ENCODE measurements at places on chromosomes 16 and 17.
A peak's percentile ranks its signal among the peaks of the same experiment; 100 is the strongest.

GRCh38 chr17:71978435-71978834 is 142.4 kb upstream of the SOX9 start:
- no peak for DNase-seq

- DNase-seq = peak; percentile 66
Measured at GRCh38 chr17:15469260-15469659, 1.8 kb upstream of the CDRT4 start.

DNA sequence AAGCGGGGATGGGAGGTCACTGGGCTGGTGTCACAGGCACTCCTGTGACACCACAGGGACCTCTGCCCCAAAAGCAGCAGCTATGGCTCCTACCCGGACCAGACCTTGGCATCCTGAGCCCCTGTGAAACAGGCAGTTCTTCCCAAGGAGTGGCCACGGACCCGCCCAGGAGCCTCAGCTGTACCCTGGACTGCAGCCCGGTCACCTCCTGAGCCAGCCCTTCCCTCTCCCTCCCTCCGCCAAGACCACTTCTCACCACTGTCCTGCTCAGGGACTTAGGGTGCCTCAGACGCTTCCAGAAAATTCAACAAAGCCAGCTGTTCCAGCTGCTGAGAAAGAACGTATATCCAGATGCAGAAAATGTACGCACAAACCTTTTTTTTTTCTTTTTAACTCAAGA is 13.9 kb upstream of the NCBP3 start:
- no peak for DNase-seq

DNA sequence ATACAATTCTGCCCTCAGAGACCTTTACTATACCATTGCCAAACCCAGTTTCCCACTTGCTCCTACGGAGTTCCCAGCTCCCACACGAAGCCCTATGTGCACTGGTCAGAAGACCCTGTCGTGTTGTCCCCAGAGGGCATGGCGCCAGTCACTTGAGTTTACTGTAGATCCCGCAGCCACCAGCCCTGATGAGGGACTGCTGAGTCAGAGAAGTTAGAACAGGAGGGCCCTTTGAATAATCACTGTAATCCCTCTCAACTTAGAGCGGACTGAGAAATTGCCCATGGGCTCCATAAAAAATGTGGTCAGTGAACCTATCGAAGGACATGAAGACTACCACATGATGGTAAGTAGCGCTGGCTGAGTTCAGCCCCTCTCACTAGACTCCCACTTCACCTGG is 9.2 kb downstream of the UBFD1 start:
- no peak for DNase-seq

DNA sequence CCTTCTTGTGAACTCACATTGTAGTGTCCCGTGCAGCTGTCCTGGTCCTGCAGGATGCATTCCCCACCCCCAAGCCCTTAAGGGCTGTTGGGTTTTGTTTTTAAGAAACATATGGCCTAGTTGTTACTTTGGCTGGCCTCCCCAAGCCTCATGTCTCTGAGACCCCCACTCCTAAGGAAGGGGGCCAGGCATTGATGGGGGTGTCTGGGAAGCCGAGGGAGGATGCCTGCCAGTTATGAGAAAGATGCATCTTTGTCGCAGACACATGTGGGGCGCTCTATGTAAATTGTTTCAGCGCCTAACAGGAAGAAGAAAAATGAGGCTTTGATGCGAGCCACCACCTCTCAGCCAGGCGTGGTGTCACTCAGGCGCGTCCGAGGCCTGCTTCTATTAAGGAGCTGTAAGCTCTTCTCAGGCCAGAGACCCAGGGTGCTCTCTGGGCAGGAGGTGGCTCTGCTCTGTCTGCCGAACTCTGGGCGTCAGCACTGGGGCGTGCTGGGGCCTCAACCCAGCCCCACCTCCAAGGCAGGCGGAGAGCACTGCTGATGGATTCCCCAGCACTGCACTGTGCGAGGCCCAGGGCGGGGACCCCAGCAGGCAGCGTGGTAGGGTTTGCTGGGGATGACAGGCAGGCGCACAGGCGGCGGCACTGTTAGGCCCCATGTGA is 70.6 kb downstream of the SREBF1 start:
- no peak for DNase-seq

GRCh38 chr17:46929413-46929812 is 6.5 kb downstream of the GOSR2 start:
- peak; percentile 56 for DNase-seq

DNA sequence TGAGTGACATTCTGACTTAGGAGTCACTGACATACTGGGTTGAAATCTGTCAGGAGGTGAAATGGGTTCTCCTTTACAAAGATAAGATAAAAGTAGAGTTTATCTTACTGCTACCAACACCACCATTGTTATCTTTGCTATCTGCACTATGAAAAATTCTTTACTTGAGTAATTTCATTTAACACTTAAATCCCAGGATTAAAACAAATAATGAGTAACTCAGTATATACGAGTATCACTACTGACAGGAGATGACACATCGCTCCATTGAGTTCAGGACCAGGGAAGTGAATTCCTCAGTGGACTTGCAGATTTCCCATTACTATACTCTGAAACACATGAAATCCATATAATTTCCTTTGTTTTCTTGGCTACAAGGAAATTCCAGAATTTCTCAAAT is 242.1 kb upstream of the NLRP1 start:
- peak; percentile 25 for DNase-seq

GRCh38 chr17:82832411-82832810 is 7.4 kb downstream of the ZNF750 start:
- DNase-seq = no peak

GRCh38 chr17:17351901-17352781 is 49.0 kb downstream of the NT5M start:
- DNase-seq = no peak

GRCh38 chr17:70374496-70374895 is 205.2 kb downstream of the KCNJ2 start:
- DNase-seq = no peak

DNA sequence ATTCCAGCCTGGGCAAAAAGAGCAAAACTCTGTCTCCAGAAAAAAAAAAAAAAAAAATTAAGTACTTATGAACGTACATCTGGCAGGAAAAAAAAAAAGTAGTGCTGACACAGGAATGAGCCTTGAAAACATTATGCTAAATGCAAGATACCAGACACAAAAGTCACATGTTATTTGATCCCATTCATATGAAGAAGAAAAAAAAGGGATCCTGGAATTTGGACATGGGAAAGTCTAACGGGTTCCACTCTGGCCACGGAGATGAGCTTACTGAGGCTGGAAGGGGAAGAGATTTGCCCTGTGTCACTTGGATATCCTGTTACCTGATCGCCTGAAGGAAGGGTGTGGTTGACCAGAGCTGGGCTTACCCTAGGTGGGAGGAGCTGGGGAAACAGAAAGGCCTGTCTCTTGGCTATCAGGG is 251.9 kb downstream of the PARN start:
- peak; percentile 90 for DNase-seq

- no peak for DNase-seq
Measured at GRCh38 chr16:67075331-67075730, 34.4 kb upstream of the PHAF1 start.

DNA sequence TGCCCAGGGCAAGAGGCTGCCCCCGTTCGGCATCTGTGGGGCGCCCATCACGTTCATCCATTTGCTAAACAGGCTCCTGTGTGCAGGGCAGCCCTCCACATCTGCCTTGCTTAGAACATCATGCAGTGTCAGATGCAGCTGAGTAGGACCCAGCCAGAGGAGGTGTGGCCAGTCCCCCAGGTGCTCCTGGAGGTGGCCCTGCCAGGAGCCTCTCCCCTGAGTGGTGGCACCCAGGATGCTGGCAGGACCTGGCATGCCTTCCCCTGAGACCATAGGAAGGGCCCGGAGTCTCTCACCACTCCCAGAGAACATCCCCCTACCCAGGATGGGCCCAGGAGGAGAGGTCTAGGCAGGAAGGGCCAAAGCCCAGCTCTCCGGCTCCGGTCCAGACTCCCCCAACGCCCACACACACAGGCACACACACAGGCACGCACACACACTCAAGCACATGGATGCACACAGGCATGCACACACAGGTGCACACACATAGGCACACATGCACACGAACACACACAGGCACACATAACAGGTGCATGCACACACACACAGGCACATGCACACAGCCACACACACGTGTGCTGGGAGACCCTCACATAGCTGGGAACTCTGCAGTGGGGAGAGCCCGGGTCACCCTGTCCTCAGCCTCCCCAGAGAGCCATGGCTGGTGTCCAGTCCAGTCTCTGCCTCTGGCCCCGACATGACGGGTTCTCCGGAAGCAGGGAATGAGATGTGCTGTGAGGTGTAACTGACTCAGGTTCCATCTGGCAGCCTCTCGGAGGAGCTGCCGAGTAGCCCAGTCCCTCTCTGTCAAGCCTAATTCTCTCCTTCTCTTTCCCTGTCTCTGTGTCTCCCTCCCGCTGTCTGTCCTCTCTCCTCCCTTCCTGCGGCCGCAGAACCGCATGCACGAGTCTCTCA is 74.6 kb downstream of the AMFR start:
- no peak for DNase-seq

DNA sequence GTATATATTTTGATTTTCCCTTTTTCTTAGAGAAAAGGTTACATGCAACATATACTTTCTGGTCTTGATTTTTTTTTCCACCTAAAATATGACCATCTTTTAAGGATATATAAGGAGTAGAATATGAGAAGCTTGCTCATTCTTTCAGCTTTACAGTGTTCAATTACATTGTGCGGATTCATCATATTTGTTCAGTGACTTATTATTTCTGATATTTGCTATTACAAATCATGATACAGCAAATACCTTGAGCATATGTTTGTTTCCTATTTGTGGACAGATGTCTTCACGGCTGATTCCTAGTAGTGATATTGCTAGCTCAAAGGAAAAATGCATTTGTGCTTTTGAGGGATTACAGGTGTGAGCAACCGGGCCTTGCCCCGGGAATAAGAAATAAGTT is 18.1 kb downstream of the KATNIP start:
- DNase-seq = no peak

GRCh38 chr16:84889066-84889465 is 69.3 kb downstream of the CRISPLD2 start:
- peak; percentile 54 for DNase-seq

DNA sequence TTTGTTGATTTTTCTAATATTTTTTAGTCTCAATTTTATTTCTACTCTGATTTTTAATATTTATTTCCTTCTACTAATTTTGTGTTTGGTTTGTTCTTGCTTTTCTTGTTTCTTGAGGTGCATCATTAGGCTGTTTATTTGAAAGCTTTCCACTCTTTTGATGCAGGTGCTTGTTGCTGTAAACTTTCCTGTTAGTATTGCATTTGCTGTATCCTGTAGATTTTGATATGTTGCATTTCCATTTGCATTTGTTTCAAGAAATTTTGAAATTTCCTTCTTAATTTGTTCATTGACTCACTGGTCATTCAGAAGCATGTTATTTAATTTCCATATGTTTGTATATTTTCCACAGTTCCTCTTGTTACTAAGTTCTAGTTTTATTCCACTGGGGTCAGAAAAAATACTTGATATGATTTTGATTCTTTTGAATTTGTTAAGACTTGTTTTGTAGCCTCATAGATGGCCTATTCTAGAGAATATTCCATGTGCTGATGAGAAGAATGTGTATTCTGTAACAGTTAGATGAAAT is 43.1 kb upstream of the NACA2 start:
- no peak for DNase-seq

GRCh38 chr16:84369105-84369504 is 767 bp downstream of the ATP2C2 start:
- DNase-seq = no peak

- DNase-seq = no peak
Measured at GRCh38 chr16:80954985-80955384, 51.7 kb downstream of the CMC2 start.

- peak; percentile 67 for DNase-seq
Measured at GRCh38 chr17:41800601-41801373, 11.0 kb downstream of the P3H4 start.

DNA sequence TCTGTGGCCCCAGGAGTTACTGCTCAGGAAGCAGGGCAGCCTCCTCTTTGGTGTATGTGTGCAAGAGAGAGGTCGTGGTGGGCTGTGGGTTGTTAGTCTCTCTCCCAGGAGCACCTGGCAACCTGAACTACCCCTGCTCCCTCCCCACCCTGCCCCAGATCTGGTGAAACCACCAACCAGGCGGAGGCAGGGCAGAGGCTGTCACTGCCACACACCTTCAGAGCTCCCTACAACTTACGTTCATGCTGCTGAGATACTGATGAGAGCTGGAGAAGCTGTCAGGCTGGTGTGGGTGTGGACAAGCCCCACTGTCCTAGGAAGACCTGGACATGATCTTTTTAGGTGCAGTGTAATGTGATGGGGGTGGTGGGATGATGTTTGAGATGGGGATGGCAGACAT is 24.3 kb downstream of the GOSR2 start:
- no peak for DNase-seq

GRCh38 chr17:64015447-64015846 is 5.0 kb downstream of the ICAM2 start:
- no peak for DNase-seq

DNA sequence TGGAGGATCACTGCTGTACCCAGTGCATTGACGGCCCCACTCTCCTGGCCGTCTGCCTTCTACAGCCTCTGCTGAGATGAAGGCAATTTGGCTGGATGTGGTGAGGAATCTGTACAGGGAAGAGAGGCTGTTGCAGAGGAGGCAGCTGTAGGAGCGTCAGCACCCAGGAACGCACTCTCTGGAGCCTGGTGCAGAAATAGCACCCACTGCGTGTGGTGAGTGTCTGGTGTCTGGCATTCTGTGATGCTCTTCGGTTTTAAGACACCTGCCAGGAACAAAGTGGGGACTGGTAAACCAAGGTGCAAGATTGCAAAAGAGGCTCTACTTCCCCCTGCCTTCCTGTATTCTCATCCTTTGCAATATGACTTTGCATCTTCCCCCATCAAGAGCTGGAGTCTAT is 187.5 kb upstream of the SDK2 start:
- no peak for DNase-seq

GRCh38 chr17:46027976-46028325 is 28.9 kb downstream of the STH start:
- DNase-seq = no peak

GRCh38 chr17:5618476-5618875 is 34.2 kb upstream of the NLRP1 start:
- no peak for DNase-seq

- DNase-seq = no peak
Measured at GRCh38 chr17:8843344-8843743, 24.1 kb downstream of the PIK3R6 start.

DNA sequence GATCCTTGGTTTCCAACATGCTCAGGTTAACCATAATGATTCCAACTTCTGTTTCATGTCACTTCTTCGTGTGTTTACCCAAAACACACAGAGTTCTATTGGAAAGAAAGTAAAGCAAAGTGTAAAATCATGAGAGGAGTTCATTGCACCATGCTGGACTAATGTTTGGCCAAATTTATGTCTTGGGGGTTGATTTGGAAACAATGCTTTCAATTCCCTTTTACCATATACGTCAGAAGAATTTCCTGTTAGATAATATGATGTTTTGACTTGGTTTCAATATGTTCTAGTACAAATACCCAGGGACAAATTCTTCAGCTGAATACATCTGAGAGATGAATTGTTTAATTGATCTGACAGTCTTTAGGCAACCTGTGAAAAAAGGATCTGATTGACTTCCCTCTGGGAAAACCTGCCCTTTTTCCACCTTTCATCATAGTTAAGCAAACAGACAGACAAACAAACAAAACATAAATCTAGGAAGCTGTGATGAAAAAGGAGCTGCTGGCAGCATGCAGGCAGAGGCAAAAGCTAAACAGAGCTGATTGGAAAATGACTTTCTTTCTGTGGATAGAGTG is 26.0 kb upstream of the MPHOSPH6 start:
- no peak for DNase-seq

Measured in fibroblast of upper back skin (primary cell).